Activated CD4-positive, alpha-beta T cell treated with anti-CD3 and anti-CD28 coated beads for 1 hour (primary cell): ENCODE measurements at places on chromosomes 16 and 17.

DNA sequence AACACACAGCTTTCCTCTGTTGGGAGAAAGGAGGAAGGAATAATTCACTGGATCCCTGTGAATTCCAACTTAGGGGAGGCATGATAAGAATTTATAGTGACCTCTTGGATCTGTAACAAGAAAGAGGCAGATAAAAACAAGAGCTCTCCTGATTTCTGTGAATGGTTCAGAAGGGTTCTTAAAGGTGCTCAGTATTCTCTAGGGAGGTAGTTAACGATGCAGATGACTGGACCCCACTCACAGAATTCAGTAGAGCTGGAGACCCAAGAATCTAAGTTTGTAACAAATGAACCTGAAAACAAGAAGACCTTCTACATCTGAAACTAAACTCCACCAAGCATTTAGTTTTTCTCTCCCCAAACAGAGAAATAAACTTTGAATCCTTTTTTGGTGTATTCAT lies 8.6 kb downstream of the ZNRF1 start:
- no peak for DNase-seq

DNA sequence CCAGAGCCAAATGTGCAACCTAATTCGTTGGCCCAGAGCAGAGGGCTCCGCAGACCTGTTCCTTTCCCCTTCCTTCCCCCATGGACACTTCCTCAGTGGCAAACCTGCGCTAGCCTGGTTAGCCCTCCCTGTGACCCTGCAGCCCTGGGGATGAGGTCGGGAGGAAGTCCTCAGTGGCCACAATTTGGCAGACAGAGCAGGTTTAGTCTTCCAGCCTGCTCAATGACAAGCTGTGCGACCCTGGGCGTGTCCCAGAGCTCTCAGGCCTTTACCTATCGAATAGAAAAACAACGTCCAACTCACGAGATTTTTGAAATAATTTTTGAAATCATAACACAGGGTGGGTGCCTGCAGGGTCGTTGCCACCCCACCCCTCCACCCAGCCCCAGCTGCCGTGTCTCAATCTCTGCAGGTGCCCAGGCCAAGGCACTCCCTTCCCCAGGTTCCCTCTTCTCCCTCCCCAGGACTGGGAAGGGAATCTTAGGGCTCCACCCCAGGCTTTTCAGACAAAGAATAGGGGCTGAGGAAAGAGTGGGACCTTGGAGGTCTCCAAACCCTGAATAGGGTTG lies 1.4 kb downstream of the HBM start:
- DNase-seq: no peak

DNA sequence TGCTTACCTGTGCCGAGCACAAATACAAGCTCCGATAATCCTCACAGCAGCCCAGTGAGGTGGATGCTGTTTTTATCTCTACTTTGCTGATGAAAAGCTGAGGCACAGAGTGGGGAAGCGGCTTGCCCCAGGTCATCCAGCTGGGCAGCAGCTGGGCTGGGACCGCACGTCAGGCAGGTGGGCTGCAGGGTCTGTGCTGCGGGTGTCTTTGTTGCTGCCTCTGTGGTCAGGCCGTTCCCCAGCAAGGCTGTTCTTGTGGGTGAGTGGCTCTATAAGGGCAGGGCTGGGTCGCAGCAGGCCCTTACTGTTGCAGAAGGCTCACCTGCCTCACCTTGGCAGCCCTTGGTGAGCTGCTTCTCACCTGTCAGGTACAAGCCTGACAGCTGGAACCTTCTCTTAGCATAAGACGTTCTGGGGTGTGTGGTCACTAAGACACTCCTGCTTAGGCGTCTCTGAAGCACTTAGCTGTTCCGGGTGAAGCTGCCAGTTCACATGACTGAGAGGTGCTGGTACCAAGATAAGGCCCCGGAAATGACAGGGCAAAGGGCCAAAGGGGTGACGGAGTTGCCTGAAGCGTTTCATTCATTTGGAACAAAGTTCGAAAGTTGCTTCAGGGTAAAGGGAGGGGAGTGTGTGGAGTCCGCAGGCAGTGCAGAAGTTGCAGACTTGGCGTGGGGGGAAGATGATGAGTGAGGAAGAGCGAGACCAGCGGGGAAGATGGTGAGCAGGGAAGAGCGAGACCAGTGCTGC lies 17.4 kb downstream of the IRF8 start:
- DNase-seq: no peak

DNA sequence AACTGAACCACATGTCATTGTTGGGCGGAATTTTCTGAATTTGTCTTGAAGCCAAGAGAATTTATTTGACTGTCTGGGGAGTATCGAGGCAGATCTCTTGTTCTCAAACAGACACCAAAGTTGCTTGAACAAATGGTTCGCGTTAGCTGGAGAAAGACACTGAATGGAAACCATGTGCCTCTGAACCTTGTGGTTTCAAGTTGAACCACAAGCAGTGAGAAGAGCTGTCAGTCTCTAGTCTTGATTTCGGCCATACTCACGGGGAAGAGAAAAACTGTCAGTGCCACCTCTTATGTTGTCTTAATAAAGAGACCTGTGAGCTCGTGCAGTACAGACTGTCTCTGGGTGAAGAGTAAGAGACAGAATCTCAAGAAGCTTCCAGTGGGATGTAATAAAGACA lies 886.5 kb upstream of the SOX9 start:
- no peak for DNase-seq

DNA sequence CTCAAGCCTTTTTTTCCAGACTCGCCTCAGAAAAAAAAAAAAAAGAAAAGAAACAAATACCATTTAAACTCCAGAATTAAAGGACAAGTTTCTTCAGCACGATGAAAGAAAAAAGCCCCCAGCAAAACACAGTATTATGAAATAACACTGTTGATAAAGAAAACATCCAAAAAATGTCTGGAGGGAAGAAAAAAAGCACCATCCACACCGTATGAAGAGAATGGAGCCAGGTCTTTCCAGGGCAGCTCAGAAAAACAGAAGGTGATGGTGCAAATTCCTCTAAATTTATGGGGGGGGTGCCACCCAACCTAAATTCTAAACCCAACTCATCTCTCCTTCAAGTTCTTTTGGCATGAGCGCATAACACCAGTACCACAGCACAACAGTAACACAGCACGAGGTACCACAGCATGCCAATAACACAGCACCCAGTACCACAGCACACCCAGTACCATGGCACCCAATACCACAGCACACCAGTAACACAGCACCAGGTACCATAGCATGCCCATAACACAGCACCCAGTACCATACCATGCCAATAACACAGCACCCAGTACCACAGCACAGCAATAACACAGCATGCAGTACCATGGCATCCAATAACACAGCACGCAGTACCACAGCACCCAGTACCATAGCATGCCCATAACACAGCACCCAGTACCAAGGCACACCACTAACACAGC lies 19.0 kb downstream of the AXIN1 start:
- DNase-seq: no peak

GRCh38 chr17:50210240-50211225 lies 9.1 kb upstream of the COL1A1 start:
- DNase-seq: no peak

DNA sequence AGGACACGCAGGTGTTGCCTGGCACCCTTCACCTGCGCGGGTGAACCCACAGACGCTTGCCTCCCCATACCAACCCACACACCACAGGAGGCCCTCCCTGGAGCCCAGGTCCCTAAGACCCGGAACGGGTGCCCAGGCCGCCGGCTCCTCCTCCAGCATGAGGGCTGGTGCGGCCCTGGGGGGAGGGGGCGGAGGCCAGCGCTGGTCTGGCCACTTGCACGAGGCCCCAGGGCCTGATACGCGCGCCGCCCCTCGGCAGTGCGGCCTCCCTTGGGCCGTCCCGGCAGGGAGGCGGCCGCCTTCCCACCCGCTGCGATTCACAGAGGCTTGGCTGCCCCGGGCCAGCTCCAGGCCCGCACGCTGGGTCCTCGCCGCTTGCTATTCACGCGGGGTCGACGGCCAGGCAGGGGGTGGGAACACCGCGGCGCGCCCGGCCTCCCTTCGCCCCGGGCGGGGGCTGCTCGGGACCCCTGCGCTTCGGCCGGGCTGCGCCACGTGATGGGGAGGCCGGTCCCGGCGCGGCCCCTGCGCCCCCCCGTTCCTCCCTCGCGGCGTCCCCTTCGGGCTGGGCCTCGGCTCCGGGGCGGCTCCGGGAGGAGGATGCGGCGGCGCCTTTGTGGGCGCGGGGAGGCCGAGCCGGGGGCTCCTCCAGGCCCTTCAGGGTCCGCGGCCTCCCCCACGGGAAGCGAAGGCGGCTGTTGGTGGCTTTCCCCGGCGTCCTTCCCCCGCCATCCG lies 685 bp downstream of the FASN start:
- no peak for DNase-seq

DNA sequence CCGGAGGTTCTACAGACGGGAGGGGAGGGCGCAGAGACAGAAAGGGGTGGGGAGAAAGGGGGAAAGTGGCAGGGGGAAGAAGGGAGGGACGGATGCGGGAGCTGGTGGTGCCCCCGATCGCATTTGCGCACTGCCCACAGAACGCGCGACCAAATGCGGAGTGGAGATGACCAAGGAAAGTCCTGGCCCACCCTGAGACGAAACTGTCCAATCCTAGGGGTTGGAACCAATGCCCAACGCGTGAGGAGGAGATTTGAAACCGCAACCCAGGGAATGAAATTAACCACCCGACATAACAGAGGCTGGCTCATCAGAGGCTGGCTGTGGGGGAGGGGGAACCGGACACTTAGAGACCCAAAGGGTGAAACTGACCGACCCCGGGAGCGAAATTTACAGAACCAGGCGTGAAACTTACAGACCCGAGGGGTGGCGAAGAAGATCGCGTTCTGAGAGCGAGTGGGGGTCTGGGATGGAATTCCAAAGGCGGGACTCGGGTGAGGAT lies 1.4 kb downstream of the HES7 start:
- no peak for DNase-seq

DNA sequence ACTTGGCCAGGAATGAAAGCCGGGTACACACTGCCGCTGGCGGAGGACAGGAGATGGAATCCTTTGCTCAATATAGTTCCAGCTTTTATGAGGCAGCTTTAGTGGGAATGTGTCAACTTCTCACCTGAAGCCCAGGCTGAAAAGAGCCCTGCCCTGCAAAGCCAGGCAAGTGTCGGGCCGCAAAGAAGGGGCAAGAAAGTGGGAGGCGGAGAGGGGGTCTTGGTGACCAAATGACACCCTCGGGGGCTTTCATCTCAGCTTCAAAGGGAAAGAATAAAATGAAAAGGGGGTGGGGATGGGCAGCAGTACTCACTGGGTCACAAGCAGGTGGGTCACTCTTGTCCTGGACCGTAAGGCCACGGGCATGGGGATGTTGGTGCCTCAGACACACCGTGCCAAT lies 62.9 kb downstream of the C16orf95 start:
- DNase-seq: no peak
